NCI-H1092 treated with DMSO at 0.1 percent for 48 hours (cell line): ENCODE measurements at places on chromosomes 13 and 19.

DNA sequence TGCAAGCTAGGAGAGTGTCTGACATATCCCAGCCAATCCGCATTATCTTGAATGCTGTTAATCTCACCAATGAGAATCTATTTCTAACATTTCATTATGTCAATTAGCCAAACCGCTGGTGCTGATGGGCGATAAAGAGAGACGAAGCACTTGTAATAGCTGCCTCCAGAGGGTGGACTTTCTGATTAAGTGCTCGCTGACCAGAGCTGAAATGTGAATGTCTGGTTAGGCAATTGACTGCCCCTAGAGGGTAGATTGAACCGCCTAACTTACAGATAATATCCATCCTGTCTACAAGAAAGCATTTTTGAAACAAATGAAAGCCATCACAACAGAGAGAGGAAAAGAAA is 552 bp upstream of the GRWD1 start:
- DNase-seq: peak; percentile 83

GRCh38 chr13:107715496-107715895 is 499.8 kb downstream of the LIG4 start:
- no peak for DNase-seq

- DNase-seq: no peak
Observed at GRCh38 chr13:50609011-50609410, 234.5 kb downstream of the DLEU7 start.

- no peak for DNase-seq
Observed at GRCh38 chr19:41638641-41639081, 11.8 kb upstream of the CEACAM4 start.

DNA sequence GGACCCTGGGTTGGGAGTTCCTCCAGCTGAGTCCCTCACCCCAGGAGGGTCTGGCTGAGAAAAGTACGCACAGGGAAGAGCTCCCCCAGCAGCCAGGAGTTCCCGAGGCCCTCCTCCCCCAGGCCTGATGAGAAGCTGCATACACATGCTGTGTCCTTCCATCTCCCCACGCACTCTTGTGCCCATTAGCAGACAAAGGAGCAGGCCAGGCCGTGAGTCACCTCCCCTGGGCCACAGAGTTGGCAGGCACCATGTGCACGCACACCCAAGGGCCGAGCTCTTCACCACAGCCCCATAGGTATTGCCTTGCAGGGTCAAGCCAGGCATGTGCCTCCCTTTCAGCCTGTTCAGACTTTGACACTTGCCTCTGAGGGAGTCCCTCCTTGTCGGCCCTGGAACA is 17.5 kb downstream of the MAU2 start:
- DNase-seq: no peak

DNA sequence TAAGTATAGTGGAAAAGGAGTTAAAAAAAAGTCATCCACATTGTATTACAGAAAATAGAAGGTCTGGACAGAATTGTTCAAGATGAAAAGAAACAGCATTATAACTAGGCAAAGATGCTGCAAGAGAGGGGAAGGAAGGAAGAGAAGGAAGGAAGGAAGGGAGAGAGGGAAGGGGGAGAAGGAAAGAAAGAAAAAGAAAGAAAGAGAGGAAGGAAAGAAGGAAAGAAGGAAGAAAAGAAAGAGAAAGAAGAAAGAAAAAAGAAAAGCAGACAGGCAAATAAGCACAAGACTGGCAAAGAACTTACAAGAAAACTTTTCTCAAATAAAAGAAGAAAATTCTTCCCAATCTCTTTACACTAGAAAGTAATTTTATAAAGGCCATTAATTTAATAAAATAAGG is 15.1 kb upstream of the FLT1 start:
- DNase-seq: no peak

DNA sequence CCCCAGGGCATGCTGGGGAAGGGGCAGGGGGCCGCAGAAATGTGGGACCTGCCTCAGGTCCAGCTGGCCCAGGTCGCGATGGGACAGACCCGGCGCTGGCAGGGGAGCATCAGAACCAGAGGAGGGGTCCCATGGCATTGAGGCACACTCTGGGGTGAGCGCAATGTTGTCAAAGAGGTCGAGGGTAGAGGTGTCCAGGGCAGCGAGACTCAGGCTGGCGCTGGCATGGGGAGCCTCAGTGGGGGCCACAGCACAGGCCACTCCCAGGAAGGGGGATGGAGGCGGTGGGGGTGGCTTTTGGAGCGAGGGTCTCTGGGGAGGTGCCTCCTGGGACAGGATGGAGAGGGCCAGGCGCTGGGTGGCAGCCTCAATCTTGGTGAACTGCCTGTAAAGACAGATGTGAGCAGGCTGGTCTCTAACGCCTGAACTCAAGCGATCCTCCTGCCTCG is 944 bp downstream of the C19orf85 start:
- no peak for DNase-seq

GRCh38 chr13:28463481-28463880 is 31.4 kb downstream of the FLT1 start:
- no peak for DNase-seq

DNA sequence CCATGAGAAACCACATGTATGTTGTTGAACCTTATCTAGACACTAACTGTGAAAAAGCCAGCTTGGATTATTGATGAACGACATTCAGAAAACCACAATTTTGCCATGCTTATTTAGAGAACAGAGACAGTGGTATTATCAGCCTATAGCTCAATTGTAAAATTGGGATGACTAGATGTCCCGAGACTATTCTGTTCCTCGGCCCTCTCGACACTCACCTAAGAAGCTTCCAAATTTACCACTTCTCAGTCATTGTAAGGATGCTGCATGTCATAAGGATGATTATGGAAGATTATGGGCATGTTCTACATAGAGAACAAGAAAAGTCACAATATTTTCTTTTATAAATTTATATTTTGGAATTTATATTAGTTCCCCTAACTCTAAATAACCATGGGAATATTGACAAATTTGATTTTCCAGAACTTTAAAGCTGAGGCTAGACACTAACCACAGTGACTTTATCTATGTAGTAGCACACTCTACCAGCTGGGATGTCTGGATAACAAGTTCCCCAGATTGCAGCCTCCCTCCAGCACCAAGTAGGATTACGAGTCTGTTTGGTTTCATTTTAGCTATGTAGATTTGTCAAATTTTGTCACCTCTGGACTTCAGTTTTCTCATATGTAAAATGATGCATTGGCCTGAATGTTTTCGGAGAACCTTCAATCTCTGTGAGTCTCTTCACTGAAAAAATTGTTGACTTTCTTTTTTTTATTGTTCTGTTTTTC is 513.6 kb downstream of the IRS2 start:
- DNase-seq: no peak

DNA sequence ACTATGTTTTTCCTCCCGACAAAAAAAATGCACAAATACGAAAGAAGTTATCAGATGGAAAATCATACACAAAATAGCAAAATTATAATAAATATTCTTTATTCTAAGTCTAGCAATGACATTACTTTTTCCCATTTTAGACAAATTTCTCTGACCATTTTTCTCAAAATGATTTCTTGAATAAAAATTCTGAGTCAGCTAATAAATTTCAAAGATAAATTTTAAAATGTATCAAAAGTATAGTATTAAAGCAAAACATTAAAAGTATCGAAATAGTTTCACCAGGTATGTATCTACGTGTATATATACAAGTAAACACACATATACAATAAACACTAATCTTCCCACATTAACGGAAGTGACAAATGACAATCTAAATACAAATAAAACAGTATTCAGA is 8.9 kb downstream of the ZC3H13 start:
- no peak for DNase-seq

GRCh38 chr19:7862413-7862951 is 11.7 kb downstream of the PRR36 start:
- no peak for DNase-seq

DNA sequence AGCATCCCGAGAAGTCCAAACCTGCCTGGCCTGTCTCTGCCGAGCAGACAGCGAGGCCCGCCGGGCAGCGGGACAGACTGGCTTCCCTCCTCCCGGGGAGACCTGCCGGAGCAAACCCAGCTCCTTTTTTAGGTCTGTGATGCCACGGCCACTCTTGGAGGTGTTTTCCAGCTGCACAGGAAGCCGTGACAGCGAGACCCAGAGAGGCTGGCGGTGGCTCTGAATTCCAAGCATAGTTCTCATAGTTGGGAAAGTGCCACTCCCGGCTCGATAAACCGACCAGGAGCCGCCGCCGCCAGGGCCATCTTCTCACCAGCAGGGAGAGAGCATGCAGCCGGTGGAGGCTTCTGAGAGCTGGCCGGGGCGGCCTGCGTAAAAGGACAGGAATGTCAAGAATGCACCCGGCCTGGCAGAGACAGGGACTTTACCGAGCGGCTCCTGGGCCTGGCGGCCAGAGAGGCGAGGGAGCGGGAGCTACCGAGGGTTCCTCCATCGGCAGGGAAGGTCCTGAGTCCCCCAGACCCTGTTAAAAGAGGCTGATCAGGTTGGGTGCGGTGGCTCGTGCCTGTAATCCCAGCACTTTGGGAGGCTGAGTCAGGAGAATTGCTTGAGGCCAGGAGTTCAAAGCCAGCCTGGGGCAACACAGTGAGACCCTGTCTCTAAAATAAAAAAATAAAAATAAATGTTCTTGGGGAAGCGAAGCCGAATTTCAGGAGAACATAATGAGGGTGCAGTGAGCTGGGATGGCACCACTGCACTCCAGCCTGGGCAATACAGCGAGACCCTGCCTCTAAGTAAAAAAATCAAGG is 64.9 kb downstream of the GADD45B start:
- no peak for DNase-seq

DNA sequence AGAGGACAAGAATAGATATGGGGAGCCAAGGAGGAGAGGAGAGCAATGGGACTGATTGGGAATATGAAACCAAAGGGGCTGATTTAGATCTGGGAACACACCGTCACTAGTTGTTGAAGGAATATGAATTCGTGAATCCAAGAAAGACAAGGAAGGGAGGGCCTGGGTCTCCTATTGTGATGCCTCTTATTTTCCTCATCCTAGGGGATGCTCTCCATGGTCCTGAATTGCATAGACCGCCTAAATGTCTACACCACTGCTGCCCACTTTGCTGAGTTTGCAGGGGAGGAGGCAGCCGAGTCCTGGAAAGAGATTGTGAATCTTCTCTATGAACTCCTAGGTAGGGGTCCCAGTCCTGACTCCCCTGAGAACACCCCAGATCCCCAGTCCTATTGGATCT is 21.5 kb downstream of the RYR1 start:
- no peak for DNase-seq

DNA sequence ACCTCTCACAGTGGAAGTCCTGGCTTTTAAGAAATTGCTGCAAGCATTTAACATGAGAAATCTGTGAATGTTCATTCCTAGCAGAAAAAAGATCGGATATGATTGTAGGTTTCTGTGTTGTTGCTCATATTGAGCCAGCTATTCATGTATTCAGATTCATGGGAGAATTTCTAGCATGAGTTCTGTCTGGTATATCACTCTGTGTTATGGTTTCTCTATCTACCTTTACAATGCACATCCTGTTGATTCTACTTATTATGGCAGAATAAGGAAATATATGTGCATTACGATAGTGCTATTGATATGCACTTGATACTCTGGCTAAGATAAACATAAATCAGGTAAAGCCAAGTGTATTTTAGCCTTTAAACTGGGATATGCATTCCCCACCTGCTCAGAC is 138.2 kb downstream of the KCNRG start:
- DNase-seq: no peak

GRCh38 chr13:51801631-51802099 is 2.3 kb downstream of the DHRS12 start:
- DNase-seq: peak; percentile 67

GRCh38 chr19:38290631-38291147 is 13.4 kb upstream of the C19orf33 start:
- no peak for DNase-seq

DNA sequence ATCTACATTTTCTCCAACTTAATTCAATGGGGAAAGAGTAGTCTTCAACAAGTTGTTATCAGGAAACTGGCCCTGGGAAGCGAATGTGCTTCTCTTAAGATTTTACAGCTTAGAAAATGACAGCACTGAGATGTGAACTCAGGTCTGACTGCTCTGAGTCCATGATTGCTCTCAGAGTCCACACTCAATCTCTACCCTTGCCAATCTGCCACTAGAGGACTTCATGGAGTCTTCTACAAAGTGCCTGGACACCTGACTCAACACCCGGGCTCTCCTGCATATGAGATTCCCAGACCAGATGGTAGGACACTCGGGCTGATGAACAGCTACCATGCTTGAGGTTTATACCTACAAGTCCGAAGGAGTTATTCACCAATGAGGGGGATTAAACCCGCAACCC is 74.8 kb downstream of the ABCC4 start:
- DNase-seq: no peak

DNA sequence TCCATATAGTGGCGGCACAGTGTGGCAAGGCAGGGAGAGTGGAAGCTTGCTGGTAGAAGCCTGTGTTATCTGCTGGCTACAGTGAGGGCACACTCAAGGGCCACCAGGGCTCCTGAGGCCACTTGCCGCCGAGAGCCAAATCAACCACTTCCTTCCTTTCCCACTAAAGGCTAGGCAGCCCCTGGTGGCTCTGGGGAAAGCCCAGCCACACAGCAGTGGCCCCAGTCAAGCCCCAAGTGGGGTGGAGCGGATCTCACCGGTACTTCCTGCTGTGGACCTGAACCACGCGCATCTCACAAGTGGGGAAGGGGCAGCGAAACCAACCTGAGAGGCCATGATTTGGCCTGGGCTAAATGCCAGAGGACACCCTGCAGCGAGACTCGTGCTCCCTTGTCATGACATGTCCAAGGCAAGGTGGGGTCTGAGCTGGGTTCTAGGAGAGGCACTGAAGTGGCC is 21.9 kb upstream of the SLC35E1 start:
- DNase-seq: no peak

DNA sequence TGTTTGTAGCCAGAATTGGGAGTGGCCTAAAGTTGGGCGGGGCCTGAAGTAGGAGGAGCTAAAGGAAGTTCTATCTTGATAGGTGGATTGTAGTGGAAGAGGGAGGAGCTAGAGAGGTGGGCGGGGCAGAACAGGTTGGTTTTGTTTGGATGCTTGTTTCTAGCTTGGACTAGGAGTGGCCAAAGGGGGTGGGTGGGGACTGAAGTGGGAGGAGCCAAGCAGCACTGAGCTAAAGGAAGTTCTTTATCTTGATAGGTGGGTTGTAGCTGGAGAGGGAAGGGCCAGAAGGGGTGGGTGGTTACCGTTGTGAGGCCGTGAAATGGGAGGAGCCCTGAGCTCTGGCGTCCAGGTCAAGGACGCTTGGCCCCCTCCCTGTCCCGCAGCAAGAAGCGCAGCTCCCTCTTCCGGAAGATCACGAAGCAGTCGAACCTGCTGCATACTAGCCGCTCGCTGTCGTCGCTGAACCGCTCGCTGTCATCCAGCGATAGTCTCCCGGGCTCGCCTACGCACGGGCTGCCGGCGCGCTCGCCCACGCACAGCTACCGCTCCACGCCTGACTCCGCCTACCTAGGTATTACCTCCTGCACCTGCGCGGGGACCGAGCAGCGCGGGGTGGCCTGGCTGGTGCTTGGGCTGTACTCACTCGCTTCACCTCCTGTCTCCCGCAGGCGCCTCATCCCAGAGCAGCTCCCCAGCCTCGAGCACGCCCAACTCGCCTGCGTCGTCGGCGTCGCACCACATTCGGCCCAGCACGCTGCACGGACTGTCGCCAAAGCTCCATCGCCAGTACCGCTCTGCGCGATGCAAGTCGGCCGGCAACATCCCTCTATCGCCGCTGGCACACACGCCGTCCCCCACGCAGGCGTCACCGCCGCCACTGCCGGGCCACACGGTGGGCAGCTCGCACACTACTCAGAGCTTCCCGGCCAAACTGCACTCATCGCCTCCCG is 8.0 kb downstream of the DNASE2 start:
- no peak for DNase-seq

- peak; percentile 2 for DNase-seq
Observed at GRCh38 chr13:36820222-36820621, 1.2 kb downstream of the RFXAP start.

GRCh38 chr19:12672744-12673143 is 6.1 kb downstream of the WDR83 start:
- no peak for DNase-seq

- DNase-seq: no peak
Observed at GRCh38 chr19:22616659-22617058, 17.5 kb upstream of the ZNF492 start.
